Lung (tissue), 17 donors: ENCODE measurements at places on chromosomes 7 and 10.

DNA sequence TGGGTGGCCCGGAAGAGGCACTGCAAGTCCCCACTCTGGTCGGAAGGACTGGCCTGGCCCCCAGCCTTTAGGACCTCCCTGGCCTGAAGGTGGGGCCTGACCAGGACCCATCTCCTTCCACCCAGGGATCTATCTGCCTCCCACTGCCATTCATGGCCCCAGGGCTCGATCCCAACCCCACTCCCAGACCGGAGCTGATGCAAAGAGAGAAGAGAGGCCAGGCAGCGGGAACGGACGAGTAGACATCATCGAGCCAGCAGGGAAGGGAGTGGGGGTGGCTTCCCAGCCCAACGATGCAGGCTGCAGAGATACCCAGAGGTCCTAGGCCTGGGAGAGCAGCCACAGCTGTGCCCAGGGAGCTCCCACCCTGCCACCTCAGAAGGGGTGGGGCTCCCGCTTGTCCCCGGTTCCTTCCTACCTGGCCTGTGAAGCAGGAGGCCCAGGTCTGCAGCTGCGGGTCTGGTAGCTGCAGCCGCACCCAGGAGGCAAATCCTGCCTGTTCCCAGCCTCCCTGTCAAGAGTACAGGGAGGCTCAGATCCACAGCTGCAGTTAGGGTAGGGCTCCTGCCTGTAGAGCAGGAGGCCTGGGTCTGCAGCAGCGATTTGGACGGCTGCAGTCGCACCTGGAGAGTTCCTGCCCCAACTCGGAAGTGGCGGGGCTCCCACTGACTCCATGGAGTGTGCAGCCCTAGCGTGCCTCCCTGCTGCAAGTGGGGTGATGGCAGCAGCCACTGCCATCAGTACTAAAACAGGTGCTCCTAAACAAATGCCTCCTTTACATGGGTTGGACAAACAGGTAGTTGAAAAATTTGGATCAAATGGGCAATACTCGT is 1151.0 kb upstream of the PHF14 start:
- no peak for DNase-seq

DNA sequence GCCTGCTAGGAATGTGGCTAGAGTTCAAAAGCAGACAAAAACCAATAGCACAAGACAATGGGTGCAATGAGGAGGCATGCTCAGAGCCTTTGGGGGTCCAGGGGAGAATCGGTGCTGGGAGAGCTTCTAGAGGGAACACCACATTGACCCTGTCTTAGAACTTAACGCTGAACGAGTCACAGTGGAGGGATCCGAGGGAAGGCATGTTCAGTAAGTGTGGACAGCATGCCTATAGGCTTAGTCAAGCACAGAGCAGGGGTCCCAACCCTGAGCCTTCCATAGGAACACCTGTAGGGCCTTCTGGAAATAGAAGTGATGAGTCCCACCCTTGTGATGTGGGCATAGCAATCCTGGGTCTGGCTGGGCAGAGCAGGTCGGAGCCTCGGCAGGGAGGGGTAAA is 148.7 kb downstream of the PKD1L1 start:
- no peak for DNase-seq

GRCh38 chr7:148590471-148590870 is at the start of gene C7orf33:
C7orf33 (plus strand) TSS chr7:148590766; CDS start chr7:148590926, 160 bp downstream.
- DNase-seq = no peak

GRCh38 chr10:122974023-122974422 is 6.2 kb upstream of the PSTK start:
- DNase-seq = peak; percentile 32

DNA sequence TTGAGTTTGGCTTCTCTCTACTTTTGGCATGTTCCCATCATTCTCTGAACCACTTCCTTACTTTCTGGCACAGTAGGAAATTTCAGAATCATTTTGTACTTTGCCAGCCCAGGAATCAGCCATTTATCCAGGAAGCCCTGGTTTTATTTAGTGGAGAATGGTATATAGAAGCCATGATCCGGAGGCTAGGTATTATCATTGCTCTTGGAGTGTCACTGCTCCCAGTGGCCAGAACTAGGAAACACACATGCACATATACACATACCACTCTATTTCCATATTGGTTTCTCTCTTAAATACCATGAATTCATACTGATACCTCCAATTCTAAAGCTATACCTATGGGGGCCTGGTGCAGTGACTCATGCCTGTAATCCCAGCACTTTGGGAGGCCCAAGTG is 36.3 kb downstream of the SUFU start:
- DNase-seq = no peak

DNA sequence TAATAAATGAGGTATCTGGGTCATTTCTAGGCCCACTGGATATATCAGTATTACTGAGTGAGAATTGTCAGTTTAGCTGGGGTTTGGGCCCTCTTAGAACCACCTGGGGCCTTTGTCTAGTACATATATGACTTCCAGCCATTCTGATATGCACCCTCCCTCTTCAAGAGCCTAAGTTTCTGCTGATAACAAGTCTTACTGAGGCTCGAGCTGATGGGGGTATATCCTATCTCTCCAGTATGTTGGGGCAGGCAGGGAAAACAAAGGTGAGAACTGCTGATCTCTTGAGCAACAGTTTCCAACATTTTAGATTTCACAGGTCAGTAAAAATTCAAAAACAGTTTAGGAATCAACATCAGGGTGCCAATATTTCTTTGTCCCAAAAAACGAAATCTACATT is 10.8 kb upstream of the ZNRF2 start:
- no peak for DNase-seq
